Left renal pelvis (tissue), 4 donors: ENCODE measurements at places on chromosomes 7 and 10. TPM values are rescaled to one million over a fixed set of nuclear protein-coding genes. Genes with fewer than 3 reads are reported as not detected.

The CLDN4 gene
- 111 TPM for polyA plus RNA-seq

- no peak for DNase-seq
These were observed 70.8 kb upstream of the KDM7A start for GRCh38 chr7:140247559-140247958.

The UPK3B gene
- 4.6 TPM for polyA plus RNA-seq

DNA sequence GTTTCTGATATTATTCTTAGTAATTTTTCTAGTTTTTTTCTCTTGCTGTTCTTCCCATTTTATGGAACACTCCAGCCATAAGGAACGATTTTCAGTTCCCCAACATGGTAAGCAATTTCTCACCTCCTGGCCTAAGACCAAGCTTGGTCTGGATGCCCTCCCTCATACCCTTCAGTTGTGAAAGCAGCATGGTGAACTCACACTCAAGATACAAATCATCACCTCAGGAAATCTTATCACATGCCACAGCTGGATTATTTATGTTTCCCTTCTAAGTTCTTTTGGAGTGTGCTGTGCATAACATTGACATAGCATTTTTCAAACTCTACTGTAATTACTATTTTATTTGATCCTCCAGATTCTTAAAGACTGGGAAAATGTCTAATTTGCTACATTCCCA lies 216.6 kb downstream of the AGMO start:
- no peak for DNase-seq

The MYPN gene
- 0.06 TPM for polyA plus RNA-seq

- DNase-seq: peak; percentile 2
These were observed 153.3 kb downstream of the STK31 start for GRCh38 chr7:23863209-23863787.

- no peak for DNase-seq
These were observed 45.6 kb downstream of the ZNF277 start for GRCh38 chr7:112252141-112252540.

DNA sequence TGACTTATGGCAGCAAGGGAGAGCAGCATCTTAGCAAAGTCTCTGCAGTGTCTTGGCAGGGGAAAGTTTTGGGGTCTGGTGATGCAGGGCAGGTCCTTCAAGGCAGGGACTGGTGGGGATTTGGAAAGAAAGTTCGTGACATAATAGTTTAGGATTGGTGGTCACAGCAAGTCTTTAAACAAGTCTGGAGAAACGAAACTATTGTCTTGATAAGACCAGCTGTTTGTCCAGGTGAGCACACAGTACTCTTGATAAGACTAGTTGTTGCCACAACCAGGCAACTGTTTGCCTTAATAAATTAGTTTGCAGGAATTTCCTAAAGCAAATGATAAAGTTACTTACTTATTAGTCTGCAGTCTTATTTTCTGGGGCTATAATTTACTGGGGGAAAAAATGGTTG lies 136.1 kb downstream of the AKR1D1 start:
- no peak for DNase-seq
